ENCODE measurements at places on chromosomes 12 and 14.
A peak's percentile ranks its signal among the peaks of the same experiment; 100 is the strongest.

- DNase-seq: no peak
These were observed 1.4 kb downstream of the LIN7A start for GRCh38 chr12:80936353-80936641.

GRCh38 chr14:104443391-104444158 lies 136.0 kb upstream of the C14orf180 start:
- DNase-seq: no peak

GRCh38 chr14:75430976-75431375 lies 3.2 kb downstream of the JDP2 start:
- no peak for DNase-seq

- DNase-seq: no peak
These were observed 11.7 kb downstream of the TPCN1 start for GRCh38 chr12:113232840-113233585.

DNA sequence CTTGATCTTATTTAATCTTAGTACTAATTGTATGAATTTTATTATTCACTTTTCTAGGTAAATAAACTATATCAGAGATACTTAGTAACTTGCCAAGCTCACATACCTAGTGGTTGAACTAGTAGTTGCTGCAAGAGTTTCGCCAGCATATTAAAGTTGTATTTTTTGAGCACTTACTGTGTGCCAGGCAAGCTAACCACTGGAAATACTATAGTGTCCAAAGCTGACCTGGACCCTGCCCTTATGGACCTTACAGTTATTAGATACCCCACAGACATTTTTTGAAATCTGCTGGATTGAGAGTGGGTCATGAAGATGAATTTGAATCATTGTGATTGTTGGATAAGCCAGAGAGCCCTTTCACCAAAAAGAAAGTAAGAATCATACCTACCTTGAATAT lies 125.0 kb downstream of the RAD51B start:
- DNase-seq: no peak

GRCh38 chr14:99479906-99480869 lies at the start of gene SETD3:
TSS of gene SETD3 (minus strand) at chr14:99480859. CDS start at chr14:99465805, 15,054 bp downstream.
- peak; percentile 27 for DNase-seq

DNA sequence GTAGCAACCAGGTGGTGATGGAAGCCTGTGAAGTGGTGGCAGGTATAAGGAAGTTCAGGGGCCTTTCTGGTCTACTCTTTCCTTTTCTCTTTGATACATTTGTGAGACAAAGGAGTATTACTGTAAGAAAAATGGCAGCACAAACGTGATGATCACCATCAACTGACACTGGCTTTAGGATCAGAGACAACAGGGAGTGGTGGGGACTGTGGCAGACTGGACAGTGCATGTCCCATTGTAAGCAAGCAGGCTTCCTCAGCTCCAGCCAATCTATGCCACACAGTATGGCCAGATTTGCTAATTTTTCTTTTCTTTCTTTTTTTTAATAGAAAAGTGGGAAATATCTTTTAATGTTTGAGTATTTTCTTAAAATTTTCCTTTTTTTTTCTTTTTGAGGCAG lies 19.0 kb upstream of the IFT81 start:
- no peak for DNase-seq

DNA sequence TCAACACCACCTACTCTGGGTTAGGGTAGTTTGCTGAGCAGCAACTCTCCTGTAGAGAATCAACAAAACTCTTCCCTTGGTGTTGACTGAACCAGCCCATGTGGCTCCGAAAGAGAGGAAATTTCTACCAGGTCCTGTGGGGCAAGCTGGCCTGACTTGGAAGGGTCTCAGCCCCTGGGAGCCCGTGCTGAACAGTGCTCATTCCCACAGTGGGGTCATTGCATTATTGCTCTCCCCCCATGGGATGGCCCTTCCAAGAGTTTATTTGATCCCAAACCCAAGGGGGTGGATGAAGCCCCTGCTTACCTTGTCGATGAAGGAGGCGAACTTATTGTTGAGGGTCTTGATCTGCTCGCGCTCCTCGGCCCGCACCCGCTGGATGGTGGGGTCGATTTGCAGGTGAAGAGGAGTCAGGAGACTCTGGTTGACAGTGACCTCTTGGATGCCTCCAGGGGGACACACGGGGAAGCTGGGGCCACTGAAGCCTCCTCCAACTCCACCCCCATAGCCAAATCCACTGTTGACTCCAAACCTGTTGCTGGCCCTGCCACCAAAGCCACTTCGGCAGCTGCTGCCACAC lies 580 bp downstream of the KRT75 start:
- no peak for DNase-seq

GRCh38 chr12:63206909-63207308 lies 55.9 kb upstream of the AVPR1A start:
- DNase-seq: peak; percentile 20

DNA sequence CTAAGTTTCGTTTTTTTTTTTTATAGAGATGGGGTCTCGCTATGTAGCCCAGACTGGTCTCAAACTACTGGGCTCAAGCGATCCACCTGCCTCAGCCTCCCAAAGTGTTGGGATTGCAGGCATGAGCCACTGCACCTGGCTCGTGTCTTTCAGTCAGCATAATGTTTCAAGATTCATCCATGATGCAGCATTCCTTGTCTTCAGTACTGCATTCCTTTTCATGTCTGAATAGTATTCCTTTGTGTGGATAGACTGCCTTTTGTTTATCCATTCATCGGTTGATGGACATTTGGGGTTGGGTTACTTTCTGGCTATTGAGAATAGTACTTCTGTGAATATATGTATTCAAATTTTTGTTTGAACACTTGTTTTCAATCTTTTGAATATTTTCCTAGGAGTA lies 37.4 kb downstream of the HCAR2 start:
- DNase-seq: no peak

- no peak for DNase-seq
These were observed 1322.1 kb downstream of the TMEM121 start for GRCh38 chr14:106848330-106849121.

DNA sequence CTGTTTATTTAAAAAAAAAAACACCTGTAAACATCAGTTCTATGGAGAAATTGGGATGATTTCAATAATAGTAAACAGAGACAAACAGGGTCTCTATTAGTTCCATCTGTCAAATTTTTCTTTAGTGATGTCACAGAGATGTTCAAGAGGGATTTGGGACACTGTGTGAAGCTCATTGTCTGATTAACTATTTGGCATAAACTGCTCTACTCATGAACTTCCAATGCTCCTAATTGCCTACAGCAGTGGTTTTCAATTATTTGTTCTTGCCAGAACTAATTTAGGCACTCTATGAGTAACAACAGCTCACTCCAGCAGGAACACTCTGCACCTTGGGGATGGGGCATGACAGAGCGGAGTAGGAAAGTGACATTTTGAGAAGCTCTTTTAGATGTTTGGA lies 250.1 kb upstream of the PRKD1 start:
- no peak for DNase-seq

DNA sequence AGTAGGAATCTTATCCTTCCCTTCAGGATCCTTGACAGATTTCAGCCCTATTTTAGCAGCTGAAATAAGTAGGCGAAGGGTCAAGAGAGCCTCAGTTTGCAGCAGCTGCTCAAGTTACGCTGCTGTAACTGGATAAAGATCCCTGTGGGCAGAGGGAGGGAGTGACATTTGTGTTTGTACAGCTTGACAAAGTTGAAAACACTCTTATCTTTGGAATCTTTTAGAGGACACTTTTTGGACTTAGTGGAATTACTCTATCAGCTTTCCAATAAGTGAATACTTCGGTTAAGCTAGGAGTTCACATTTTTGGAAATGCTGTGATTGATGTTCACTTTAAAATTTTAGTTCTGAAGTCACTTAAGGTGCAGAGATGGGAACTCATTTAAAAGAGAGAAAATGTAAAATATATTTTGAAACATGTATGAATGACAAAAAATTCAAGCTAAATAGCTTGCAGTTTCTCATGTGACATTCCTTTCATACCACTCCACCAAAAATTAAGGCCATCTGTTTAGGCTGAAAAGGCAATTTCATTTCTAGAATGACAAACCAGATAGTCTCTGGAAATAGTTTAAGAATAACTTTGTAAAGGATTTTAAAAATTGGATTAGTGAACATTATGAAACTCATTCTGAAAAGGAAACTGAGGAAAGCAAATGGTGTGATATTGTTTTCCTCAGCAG lies 55.2 kb downstream of the SLC38A4 start:
- DNase-seq: no peak

DNA sequence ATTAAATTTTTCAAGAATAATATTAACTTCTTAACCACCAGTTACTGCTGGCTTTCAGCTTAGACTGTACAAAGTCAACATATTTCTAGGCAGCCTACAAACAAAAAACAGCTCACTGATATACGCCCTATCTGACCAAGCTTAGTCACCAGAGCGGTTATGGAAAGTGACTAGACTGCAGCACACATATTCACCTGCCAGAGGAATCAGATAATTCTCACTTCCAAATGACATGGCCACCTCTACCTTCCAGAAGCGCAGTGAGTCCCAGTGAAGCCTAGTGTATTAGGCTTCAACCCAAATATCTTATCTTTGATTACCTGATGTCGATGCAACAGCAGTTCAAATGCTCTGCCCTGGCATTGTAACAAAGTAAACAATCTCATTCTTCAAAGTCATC lies 8.5 kb downstream of the STXBP6 start:
- no peak for DNase-seq

- DNase-seq: peak; percentile 78
These were observed 111.6 kb downstream of the RIN3 start for GRCh38 chr14:92625213-92625612.

GRCh38 chr12:132284071-132284826 lies 45.1 kb downstream of the GALNT9 start:
- DNase-seq: no peak

DNA sequence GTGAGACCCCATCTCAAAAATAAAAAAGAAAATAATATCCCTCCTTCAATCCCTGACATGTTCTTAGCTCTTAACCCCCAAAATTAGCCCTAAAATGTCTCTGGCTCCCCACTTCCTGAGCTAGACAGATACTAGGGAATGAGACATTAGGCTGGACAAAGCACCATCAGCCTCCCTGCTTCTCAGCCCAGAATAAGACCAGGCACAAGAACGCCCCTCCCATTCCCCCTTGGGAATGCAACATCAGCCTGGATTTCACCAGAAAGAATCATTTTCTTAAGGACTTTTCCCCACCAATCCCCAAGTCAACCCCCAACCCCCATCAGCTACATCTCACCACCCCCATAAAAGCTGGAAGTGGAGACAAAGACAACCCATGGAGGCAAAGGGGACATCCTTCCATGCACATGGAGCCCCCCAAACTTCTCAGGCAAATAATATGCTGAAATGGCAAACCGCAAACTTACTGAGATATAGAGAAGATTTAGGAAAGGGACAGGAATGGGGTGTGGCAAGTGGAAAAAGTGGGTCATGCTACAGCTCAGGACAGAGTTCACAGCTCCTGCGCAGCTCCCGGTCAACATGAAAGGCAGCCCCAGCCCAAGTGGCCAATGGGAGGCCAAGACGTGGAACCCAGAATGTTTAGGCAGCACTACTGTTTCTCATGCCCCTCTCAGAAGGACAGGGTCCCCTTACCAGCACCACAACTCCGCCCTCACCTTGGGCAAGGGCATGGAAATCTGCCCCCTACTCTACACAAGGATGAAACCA lies 2.7 kb downstream of the CHD4 start:
- no peak for DNase-seq

- no peak for DNase-seq
These were observed 54.2 kb downstream of the C12orf42 start for GRCh38 chr12:103441437-103442181.

DNA sequence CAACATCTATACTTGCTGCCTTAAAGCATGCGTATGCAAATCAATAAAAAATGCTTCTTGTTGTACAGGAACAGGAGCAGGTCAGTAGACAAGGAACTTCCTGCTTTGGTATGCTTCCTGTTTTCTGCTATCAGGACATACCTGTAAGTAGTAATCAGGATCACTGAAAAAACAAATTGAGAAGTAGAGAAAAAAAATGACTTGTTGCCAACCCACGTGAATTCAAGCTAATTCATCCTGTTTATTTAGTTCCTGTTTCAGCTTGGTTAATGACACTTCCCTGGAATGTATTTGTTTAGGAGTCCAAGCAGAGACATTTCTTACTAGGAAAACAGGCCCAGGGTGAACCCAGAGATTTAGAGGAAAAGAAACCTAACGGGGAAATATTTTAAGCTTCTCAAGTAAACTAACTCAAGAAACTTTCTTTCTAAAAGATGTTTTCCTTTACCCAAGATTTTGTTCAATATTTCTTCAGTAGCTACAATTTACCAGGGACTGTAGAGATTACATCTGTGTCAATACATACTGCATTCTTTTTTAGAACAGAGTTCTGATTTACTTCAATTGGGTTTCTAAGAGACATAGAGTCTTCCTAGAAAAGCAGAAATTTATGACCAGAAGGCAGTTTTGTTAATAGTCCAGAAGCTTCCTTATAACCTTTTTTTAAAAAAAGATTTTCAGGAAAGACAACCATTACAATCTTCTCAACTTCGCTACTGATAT lies 124.2 kb downstream of the PAWR start:
- DNase-seq: no peak

GRCh38 chr12:75982169-75982564 lies 49.4 kb downstream of the PHLDA1 start:
- DNase-seq: no peak

All from skeletal muscle cell (primary cell).